AG10803 (cell line): ENCODE measurements at places on chromosomes 1 and 21.

- DNase-seq = peak; percentile 36
These were observed 102.5 kb upstream of the PTGFR start for GRCh38 chr1:78388275-78388674.

- peak; percentile 59 for DNase-seq
These were observed 73.9 kb upstream of the VTCN1 start for GRCh38 chr1:117284399-117285215.

- peak; percentile 41 for DNase-seq
These were observed 957.0 kb downstream of the AMY1C start for GRCh38 chr1:104706631-104707147.

DNA sequence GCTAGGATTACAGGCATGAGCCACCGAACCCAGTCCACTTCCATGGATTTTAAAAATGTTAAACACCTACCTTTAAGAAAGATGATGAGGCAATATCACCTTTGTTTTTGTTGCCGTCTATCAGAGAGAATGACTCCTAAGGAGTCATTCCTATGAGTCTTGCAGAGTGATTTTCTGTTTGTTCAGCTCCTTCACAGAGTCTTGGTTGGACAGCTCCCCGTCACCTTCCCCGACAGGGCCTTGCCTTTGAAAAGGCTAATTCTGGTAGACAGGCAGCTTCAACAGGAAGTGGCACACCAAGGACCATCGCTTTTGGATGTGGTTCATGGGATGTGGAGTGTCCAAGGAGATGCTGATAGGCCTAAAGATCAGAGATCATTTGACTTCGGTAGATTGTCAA lies 17.5 kb downstream of the ZBTB18 start:
- DNase-seq = no peak

DNA sequence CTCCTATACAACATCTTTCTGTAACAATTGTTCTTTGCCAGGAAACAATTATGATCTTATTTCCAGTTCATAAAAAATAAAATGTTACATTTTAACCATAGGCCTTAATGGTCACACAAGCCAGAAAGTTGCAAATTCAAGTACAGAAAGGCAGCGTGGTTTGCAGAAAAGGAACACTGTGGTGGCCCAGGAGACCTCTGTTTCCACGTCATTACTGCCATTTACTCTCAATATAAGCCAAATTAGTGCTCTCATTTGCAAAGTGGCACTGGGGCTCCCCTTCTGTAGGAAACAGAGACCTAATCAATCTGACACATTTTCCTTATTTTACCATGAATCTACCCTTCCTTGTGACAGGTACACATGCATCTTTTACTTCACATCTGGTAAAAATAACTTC lies 79.3 kb upstream of the TLR5 start:
- DNase-seq = no peak

GRCh38 chr1:38608202-38608864 lies 251.2 kb downstream of the RRAGC start:
- DNase-seq = no peak

DNA sequence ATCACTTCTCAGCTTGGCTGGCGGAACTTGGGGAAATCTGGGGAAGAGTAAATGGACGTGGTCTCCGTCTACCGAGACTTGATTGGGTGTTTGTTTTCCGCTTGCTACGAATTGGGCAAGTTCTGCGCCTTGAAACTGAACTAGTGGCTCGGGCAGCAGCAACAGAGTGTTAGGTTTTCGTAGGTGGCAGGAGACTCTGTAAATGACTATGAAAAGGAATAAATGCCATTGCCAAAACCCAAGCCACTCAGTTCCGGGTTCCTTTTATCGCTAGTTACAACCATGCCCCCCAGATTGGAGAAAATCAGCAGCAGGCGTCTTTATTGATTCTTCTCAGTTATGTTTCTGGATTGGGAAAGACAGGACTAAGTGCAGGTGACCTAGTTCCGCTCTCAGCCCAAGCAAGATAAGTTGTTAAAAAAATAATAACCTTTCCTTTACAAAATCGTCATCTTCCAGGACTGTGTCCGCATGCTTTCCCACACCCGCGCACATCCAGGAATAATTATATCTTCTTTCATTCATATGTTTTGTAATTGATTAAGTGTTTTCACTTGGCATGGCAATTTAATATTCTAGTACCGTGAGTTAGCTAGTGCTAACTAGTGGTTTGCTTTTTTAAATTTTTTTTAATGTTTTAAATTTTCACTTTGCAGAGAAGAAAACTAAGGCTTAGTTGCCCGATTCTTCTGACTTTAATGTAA lies 3.4 kb downstream of the LHX9 start:
- DNase-seq = no peak
